ENCODE measurements at places on chromosomes 7 and 10. TPM values are rescaled to one million over a fixed set of nuclear protein-coding genes. Genes with fewer than 3 reads are reported as not detected.

DNA sequence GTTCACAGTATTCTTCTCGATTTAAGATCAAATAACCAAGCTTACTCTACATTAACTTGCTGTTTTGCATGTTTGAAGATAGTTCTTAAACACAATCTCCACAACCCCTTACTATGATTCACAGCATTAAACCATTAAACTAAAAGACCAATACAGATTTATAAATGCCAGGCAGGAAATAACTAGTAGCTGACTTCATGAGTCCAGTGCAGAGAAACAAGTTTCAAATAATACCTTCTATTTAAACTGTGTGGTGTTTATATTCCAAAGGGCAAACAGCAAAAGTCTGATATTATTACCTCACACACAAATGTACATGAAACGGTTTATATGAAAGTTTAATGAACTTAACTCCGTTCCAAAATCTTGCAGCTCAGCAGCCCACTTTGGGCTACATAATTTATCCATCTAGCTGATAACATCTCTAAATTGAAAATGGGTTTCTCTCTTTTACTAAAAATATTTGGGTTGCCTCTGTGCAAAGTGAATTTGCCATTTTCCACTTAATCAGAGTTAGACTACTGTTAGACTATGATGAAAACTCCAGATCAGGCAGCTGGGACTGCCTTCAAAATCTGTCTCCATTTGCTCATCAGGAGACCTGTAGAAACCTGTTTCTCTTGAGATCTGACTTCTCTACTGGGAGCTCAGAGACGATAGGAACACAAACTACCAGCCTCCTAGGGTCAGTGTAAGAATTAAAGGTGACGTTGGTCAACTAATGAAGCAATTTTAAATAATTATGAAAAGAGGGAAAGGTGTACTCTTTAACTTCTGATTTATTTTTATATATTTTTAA lies 287.3 kb downstream of the FZD1 start:
- no peak for DNase-seq

The HNRNPA2B1 gene
- 160 TPM for total RNA-seq

The HMX2 gene
- not detected for total RNA-seq

The PLEKHS1 gene
- not detected for total RNA-seq

The UNCX gene
- not detected for total RNA-seq

DNA sequence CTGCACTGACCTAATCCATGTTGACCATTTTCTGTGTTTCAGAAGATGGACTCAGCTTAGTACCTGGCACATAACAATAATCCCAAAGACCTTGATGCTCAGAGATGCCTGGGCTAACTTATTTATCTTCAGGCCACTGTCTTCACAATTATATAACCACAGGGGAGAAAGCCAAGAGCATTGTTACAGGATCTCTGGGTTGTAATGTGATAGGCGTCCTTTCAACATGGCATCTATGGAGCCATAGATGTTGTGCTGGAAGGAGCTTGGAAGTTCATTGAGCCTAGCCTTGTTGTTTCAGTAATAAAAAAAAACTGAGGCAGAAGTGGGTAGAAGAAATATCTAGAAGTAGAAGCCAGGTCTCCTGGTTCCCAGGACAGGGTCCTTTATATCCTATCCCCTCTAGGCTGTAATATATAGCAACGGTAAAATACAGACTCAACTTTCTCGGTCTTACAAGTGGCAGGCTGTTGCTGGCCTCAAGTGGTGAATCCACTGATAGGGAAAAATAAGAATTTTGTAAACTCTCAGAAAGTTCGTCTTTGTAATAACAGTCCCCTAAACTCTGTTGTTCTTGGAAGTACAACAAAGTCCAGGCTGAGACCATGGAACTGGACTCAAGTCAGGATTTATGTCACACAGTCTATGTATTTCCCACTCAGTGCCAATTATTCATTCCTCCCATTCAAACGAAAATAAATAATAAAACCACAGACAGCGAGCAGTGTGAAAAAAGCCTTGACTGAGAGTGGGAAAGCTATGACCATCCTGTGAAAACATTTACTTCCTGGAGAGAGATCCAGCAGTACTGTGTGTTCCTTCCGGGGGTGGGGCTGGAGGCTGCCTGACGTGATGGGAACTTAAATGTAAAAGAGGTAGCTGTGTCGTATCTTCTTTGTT lies 277.6 kb downstream of the REEP3 start:
- DNase-seq, result peak; percentile 91

- DNase-seq, result no peak
Observed at GRCh38 chr10:6220418-6221191, 17.9 kb downstream of the PFKFB3 start.

GRCh38 chr10:79286318-79286951 lies 60.8 kb upstream of the PPIF start:
- DNase-seq, result peak; percentile 71

GRCh38 chr7:110534241-110534931 lies 556.5 kb upstream of the LRRN3 start:
- DNase-seq, result no peak

DNA sequence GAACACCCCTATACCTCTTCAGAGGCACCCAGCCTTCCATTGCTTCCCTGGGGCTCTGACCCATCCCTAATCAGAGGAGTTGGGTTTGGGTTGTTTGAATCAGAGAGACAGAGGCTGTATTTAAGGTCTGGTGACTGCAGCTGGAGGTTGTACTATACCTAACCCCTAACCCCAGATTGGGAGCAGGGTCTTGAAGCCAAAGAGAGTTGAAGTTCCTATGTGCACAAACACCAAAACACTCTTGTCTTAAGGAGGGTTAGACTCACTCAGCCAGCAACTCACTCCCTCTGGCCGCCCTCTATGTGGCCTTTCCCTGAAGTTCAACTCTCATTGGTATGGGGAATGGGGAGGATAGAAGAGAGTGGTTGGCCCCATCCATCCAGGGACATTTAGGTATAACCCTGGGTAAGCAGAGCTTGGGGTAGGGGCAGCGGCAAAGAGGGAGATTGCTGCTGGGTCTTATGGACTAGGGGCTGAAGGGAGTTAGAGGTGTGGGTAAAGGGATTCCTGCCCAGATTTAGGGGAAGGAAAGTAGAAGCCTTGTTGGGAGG lies 80.0 kb downstream of the PAX2 start:
- DNase-seq, result no peak

DNA sequence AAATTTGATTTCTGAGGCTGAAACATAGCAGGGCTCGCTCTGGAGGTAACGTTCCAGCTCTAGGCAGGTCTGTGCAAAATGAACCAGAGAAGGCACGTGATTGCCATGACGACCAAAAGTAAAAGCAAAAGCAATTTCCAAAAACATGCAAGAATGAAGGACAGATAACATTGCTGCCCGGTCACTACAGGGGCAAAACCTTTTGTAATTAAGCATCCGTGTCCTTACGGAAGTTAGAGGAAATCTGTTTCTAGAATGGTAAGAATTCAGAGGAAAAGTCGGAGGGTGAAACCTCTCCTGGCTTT lies 2.9 kb downstream of the KLF6 start:
- no peak for DNase-seq

DNA sequence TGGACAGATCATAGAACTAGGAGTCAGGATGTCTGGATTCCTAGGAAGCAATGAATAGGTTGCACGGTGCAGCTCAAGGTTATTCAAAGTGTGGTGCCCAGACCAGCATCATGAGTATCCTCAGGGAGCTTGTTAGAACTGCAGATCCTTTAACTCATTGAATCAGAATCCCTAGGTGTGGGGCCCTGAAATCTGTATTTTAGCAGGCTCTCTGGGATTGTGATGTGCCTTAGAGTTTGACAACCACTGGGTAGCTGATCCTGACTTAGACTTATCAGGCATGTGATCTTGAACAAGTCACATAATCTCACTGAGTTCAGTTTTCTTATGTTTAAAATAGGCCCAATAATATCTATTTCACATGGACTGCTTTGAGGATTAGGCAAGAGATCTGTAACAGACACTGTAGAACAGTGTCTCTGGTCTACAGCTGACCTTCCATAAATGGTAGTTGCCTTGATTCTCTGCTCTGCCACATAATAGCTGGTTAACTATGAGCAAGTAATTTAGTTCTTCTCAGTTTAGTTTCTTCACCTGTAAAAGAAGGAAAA lies 46.4 kb upstream of the ATRNL1 start:
- no peak for DNase-seq

- no peak for DNase-seq
Observed at GRCh38 chr7:100832281-100832633, 4.9 kb upstream of the EPHB4 start.

DNA sequence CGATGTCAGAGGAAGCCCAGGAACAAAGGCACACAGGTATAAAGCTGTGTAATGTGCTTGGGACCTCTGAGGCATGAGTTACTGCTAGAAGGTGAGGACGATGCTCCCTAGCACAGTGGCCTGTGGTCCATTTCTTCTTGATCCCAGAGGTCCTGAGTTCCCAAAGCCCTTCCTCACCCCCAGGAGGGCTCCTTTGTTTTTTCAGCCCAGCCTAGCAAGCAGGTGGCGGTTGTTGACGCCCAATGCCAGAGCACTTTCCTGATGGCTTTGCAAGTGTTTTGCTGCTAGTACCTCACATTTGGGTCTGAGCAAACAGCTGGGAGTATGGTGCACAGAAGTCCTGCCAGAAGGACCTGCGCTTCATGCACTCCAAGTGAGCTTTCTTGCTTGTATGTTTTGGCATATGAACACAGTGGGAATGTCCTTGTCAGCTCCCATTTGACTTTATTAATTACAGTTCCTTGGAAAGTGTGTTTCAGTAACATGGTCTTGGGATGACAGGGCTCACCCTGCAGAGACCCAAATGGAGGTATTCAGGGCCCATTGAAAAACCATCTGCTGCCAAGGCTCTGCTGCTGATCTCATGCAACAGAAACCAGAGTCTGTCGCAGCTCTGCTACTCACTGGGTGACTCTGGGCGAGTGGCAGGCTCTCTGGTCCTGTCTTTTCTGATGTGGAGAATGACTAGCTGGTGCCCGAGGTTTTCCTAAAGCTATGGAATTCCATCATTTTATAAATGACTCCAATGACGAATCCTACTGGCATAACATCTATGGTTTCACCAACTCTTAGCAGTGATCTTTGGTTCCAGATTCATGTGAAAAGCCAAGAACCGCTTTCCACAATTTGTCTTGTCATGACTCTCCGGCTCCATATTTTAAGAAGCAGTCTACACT lies 134.9 kb downstream of the ARID5B start:
- DNase-seq, result no peak

The IKZF5 gene
- total RNA-seq, result 5.0 TPM

DNA sequence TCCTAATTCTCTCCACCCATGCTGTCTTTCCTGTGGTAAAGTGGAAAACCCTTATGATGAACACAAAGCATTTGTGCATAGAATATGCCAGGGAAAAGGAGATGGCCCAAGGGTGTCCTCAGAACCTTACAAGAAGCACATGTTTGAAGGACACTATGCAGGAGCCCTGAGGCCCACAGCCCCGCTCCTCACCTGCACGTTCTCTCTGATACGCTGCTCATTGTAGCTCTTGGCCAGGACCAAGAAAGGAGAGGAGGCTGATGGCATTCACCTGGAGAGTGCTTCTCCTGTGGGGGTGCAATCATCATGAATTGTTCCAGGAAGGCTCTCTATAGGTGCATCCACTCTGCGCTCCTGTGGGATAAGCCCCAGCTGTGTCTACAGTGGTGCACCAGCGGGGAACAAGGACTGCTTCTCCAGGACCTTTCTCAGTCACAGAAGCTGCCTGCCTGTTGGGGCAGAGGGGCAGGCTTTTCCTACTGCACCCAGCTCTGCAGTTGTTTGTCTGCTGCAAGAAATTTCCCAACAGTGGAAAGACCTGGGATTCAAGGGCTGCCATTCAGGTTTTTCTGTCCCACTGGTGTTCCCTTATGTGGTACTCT lies 19.9 kb downstream of the AKR1C2 start:
- DNase-seq, result no peak

GRCh38 chr7:155216475-155217272 lies 81.0 kb upstream of the INSIG1 start:
- no peak for DNase-seq

GRCh38 chr7:75879771-75880184 lies 944 bp downstream of the RHBDD2 start:
- no peak for DNase-seq

The GOLGA7B gene
- total RNA-seq, result 3.2 TPM

- no peak for DNase-seq
Observed at GRCh38 chr7:44433255-44434022, 57.0 kb downstream of the NUDCD3 start.

DNA sequence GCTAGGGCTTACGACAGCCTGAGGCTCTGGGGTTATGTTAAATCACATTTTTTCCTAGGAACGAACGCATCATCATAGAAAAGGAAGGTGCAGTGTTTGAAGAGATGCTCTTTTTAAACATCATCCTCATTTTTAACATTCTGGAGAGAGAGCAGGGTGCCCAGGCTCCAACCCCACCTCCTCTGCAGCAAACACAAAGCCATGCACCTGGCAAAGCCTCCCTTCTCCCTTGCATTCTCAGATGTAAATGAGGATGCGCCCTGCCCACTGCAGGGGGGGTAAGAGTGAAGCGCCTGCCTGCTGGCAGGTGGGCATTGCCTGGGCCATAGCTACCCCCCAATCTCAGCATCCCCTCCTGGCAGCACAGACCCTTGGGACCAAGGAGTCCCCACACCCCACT lies 92.4 kb downstream of the PTPRN2 start:
- no peak for DNase-seq

The MUC3A gene
- total RNA-seq, result not detected

DNA sequence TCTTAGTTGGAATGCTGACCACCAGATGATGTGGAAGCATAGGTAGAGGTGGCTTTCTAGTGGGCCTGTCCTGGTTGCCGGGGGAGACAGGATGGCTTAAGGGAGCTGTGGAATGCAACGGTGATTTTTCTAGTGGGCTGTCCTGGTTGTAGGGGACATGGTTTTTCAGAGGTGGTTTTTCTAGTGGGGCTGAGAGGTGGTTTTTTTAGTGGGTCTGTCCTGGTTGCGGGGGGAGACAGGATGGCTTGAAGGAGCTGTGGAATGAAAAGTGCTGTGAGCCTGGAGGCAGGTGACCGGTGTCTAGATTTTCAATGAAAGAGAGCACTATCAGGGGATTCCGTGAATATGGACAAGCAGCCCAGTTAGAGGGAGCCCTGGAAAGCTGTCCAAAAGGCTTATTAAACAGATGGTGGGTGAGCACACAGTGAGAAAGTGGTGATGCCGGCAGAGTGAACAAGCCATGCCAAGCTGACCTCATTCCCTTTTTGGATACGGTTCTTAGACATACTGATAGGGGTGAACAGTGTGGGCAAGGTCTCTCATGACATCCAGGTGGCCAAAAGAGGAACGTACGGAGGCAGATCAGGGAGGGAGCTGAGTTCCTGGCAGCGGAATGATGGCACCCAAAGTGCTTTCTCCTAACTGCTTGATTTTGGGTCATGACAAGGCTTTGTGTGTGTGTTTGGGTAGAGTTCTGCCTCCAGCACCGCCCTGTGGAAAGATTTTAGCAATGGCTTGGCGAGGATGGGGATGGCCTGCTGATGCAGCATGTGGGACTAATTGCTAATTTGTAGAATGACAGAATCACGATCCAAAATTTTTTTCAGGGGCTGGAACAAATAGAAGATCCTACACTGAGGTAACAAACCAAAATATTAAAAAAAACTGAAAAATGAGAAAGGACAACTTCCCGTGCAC lies 126.6 kb downstream of the TMEM178B start:
- no peak for DNase-seq
